ENCODE measurements at places on chromosomes 3 and 15. TPM values are rescaled to one million over a fixed set of nuclear protein-coding genes. Genes with fewer than 3 reads are reported as not detected.

Gene CORO2B
- total RNA-seq, result not detected

Gene SUSD5
- not detected for total RNA-seq

DNA sequence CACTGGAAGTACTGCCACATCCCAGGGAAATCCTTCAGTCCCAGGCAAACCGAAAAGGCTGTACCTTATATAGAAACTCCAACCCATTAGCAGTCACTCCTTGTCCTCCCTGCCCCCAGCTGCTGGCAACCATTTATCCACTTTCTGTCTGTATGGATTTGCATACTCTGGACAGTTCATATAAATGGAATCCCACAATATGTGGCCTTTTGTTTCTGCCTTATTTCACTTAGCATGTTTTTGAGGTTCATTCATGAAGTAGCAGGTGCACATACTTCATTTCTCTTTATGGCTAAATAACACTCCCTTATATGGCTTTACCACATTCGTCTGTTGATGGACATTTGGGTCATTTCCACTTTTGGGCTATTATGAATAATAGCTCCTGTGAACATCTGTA lies 51.6 kb upstream of the CMTM8 start:
- no peak for DNase-seq

- no peak for DNase-seq
These were observed 218.3 kb downstream of the MEIS2 start for GRCh38 chr15:36882056-36882455.

DNA sequence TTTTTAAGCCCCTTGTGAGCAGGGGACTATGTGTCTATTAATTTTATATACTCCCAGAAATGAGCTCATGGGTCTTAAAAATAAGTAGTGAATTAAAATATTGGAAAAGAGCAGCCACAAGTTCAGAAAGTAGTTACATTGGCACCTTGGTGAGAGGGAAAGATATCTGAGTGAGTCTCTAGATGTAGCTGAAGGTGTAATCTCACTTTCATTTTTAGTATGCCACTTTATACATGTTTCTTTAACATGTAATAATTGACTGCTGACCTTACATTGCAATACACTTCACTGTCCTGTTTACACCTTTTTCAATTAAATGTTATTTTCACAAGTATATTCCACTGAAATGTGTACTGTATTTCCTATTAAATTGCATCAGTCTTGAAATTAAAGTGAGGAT lies 12.1 kb upstream of the PAK6 start:
- no peak for DNase-seq

GRCh38 chr3:194675081-194675640 lies 3.2 kb upstream of the LSG1 start:
- peak; percentile 60 for DNase-seq

DNA sequence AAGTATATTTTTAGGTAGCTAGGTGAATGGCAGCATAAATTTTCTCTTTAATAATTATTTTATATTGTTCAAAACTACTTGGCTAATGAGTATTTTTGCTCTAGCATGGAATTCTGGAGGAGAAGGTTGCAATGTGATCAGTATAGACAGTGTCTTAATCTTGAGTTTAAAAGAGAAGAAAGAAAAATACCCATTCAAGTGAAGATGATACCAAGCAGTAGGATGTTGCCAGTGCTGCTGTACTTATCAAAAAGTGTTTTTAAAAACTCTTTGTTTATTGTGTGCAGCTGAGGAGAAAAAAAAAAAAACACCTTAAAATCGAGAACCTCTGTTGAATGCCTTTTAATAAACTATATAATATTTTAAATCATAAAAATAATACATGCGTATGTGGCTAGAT lies 47.9 kb downstream of the STT3B start:
- no peak for DNase-seq

DNA sequence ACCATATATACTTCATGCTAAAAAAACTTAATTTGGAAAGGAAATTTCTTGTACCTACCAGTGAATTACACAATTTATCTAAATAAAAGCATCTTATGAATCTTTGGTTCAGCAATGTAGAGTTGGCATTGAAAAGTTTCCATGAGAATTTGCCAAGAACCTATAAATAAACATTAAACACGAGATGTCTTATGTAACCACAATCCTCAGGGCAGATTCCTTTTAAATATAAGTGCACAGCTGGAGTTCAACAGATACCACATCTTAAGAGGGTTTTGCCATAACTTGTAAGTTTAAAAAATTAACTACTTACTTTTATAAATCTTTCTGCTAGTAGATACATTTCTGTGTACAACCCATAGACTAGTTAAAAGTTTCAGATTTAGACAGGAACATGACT lies 499.3 kb upstream of the ARRDC4 start:
- no peak for DNase-seq
